Stimulated activated CD4-positive, alpha-beta T cell treated with anti-CD3 and anti-CD28 coated beads, Interleukin-4, amount 100 ng/mL, for 1 hour (primary cell): ENCODE measurements at places on chromosomes 16 and 17.

DNA sequence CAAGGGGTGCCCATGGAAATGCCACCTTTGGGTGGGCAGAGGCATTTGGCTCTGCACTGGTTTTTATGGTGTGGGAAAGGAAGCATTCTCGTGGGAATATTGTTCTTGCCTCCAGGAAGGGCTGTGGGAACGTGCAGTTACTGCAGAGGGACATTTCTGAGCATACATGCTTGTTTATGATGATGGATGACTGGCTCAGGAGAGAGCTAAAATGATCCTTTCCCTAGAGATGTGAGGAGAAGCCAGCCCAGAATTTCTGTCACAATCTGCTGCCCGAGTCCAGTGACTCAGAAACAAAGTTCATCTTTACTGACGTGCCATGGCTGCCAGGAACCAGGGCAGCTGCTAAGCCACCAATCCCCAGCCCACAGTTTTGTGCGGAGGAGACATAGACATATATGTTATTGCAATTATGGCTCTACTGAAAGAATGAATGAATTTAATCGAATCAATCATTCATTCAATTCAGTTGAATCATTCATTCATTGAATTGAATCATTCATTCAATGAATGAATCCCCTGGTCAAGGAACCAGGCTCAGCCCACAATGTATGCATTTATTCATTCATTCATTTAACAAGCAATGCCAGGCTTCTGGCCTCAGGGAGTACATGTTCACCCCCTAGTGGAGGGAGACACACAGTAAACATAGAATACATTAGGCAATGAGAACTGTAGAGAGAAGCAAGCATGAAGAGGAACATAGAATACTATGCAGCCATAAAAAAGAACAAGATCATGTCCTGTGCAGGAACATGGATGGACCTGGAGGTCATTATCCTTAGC lies 414.4 kb upstream of the HSBP1 start:
- DNase-seq = no peak

GRCh38 chr16:22035153-22035552 lies 27.2 kb downstream of the MOSMO start:
- no peak for DNase-seq

DNA sequence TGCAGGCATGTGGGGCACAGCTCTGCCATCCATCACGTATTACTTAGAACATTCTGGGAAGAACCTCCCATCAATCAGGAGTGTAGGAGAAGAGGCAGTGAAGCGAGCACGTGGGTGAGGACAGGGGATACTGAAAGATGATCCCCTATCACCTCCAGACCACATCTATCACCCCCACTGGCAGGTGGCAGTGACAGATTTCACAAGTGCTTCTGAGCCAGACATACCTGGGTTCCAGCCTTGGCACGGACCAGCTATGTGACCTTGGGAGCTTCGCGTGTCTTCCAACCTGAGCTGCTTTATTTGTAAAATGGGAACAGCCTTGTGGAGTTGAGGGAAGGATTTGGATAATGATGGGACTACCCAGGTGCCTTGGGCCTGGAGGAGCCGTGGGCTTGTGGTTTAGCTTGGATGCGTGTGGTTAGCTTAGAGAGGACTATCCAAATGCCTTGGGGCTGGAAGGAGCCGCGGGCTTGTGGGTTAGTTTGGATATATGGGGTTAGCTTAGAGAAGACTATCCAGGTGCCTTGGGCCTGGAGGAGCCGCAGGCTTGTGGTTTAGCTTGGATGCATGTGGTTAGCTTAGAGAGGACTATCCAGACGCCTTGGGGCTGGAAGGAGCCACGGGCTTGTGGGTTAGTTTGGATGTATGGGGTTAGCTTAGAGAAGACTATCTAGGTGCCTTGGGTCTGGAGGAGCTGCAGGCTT lies 206.4 kb downstream of the ENGASE start:
- DNase-seq = no peak

- no peak for DNase-seq
Observed at GRCh38 chr16:27174798-27175197, 28.5 kb upstream of the KDM8 start.
